ENCODE measurements at places on chromosomes 6 and 20.
A peak's percentile ranks its signal among the peaks of the same experiment; 100 is the strongest.

DNA sequence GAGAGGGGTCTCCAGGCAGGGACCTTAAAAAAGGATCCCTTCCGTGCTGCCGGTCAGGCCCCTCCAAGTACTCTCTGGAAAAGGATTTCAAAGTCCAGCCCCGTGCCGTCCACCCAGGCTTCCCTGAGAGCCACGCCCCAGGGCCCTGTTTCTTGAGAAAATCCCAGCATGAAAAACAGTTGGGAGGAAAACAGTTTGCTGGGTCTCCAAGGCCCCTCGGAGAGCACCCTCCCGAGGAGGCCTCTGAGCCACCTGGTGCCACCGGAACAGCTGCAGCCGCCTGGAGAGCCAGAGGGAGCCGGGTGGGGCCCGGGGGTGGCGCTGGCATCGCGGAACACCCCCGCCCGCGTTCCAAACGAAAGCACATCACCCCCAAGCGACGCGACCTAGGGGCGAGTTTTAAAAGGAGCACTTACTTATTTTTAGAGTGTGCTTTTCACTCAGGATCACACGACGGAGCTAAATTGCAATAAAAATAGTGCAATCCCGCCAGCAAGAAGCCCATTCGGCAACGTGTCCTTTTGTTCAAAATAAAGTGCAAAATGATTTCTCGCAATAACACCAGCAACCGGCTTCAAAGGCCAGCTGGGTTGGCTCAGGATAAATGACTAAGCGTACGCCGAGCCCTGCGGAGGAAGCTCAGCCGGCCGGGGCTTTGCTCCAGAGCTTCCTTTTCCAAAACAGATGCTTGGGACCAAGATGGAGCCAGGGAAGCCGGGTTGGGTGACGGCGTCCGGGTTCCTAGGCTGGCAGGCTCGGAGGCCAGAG lies 64.2 kb downstream of the YTHDF1 start:
- DNase-seq: no peak

DNA sequence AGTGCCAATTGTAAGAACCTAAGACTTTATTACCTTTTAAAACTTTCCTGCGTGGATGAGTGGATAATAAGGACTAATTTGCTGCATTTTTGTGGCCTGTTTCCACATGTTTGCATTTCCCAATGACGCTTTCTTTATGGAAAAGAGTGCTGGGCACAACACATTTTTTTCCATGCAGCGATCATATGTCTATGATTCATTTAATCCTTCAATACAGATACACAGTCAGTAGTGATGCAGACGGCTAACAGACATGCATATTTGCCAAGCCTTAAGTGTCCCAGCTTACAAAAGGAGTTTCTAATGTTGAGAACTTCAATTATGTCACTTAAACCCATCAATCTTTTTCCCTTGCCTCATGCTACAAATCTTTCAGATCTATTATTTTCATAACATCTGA lies 239.8 kb upstream of the PREP start:
- DNase-seq: no peak

GRCh38 chr6:17705428-17705777 lies 1.3 kb downstream of the NUP153 start:
- DNase-seq: no peak

- no peak for DNase-seq
These were observed 18.3 kb upstream of the WFDC9 start for GRCh38 chr20:45649312-45649863.

DNA sequence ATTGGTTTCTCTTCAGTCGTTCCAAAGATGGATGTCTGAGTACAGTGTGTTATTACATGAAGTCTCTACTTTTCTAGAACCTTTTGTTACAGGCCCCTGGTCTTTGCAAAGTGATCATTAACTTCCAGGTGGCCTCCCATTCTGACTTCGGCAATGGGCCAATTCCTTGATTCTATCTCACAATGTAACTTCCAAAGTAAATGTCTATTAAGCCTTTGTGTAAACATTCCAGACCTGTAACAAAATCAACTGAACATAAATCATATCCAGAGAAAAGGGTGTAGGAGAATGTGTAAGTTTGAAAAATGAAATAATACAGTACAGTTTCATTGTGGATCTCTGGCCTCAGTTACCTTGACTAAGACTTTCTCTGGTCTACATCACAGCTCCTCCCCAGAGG lies 187.8 kb upstream of the JAG1 start:
- no peak for DNase-seq

GRCh38 chr20:59365611-59366285 lies 65.3 kb downstream of the EDN3 start:
- DNase-seq: no peak

DNA sequence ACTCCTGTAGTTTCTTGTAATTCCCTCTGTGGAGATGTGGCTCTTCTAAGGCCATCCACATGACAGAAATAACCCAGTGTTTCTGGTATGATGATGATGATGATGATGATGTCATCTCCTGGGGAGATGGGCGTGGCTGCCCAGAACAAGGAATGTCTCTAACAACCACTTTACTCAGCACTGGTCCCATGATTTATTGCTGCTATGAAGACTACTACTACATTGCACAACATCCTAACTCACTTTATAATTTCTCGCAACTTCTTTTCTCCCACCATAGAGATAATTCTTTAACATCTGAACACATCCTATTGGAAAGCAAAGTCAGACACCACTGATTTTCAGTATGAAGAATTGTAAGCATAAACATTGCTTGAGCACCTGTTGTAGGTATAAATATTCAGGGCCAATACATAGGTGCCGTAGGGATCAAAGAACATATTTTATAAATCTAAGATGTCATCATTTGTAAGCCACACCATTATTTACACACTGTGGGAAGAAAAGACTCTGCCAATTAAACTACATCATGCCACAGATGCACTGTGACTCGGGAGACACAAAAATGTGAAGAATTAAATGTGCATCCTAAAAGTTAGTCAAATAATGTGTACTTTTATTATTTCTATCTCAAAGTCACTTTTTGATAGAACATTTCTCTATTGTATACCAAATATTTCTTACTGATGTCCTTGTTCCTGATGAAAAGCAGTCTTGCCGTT lies 6.4 kb downstream of the TPMT start:
- DNase-seq: no peak

DNA sequence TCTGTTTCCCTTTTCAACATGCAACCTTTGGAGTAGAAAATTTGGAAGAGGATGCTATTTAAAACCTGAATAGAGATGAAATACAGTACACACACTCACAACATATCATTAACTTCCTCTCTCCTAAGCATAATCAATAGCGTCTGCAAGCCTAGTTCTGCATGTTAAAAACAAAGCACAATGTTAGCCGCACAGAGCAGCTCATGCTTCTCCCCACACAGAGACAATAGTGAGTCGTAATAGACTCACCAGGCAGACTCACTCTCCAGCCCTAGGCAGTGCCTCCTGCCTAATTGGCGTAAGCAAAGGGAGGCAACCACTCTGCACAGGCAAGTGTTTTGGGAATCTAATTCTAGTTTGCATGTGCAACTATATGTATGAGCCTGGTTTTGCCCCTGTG lies 45.8 kb upstream of the ARID1B start:
- DNase-seq: no peak

- no peak for DNase-seq
These were observed 43.8 kb upstream of the AFDN start for GRCh38 chr6:167782698-167783517.

DNA sequence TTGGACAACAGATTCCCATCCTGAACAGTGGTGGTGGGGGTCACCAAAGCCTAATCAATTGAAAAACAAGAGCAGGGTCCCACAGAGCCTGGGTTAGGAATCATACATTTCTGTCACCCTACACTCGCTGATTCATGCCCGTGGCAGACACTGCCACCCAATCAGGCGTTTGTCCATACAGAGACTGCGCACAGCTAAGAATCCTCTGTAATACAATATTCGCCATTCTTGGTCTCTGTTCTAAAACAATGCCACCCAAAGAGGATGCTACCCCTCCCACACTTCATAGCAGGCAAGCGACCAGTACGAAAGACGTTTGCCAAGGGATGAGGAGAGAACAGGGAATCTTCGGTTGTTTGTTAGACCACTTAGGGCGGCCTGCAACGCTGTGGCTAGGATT lies 28.1 kb upstream of the SLC22A23 start:
- DNase-seq: no peak

DNA sequence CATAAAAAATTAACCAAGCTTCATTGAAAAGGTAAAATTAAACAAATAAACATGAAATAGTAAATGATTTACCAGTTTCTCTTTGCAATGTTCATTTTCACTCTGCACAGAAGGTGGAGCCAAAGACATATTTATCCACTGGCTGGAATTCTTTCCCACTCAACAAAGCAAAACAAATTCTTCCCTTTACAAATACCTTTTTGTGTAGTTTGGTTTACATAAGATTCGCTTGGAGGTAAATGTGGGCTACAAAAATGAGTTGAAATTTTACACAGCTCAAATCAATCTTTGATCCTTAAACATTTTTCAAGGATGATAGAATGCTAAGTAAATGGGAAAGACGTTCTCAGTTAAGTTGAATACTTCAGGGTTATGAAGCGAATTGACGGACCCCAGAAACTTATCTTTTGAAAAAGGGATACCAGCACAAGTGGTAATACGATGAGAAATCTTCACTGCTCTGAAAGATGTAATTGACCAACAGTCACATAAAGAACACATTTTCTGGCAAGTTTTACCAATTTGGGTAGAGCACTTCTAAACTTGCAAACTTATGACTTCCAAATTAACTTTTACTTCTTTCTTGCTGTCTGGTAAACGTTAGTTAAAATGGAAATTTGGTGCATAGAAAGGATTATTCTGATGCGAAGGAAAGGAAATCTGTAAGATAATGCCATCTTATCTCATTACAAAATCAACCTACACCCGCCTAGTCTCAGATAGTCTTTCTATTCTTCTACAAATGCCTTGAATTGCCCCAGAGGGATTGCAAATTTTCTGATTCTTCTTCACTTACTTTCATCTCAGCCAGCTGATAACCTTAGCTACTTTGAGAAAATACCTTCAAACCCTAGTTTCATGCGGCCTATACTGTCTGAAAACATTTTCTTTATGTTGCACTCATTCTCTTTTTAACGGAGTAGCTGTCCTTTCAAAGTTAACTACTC lies 4.7 kb upstream of the GJA1 start:
- DNase-seq: no peak

DNA sequence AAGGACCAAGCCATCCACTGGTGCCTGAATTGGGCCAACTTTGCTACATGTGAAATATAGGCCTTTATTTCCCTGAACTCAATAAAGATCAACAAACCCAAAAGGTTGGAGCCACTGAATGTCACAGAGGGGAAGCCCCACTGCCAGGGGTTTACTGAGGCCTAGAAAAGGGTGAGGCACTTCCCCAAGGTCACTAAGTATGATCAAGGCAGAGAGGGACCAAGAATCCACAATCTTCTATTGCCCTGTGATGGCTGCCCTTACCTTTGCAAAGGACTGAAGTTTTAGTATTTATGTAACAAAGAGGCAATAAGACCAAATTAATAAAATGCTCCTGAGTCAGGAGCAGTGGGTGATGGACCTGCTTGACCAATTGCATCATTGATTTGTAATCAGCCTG lies 18.0 kb downstream of the TREM1 start:
- DNase-seq: no peak

DNA sequence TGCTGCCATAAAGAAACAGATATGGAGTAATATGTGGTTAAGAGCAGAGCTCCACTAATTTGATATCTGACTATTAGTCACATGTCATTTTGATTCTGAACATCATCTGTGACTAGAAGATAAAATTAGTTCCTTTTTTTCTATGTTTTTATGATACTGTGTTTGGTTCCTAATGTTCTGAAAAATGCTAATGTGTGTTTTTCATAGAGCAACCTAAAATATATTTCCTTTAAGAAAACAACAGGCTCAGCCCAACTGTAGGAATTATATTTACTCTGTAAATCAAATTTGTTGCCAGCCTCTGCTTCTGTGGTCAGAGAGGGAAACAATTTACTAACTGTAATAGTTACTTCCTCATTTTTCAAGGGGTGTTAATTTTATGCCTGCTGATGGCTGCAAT lies 33.3 kb upstream of the TXLNB start:
- DNase-seq: no peak

DNA sequence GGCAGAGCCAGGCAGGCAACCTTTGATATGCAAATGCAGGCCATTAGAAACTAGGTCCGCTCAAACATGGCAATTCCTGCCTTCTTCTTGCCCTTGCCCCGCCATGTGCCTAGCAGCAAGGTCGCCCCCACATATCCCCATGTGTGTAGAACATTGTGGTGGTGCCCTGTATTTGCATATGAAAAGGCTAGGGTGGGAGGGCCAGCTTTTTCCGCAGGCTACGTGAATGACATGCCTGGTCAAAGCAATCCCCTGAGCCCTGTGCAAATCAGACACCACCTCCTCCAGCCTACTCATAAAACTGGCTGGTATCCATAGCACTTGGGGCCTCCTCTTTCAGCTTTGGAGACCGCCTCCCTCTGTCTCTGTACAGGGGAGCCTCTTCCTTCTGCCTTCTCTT lies 31.6 kb downstream of the GSTA2 start:
- no peak for DNase-seq

- peak; percentile 75 for DNase-seq
These were observed 2.0 kb downstream of the CEBPB start for GRCh38 chr20:50192364-50193198.

DNA sequence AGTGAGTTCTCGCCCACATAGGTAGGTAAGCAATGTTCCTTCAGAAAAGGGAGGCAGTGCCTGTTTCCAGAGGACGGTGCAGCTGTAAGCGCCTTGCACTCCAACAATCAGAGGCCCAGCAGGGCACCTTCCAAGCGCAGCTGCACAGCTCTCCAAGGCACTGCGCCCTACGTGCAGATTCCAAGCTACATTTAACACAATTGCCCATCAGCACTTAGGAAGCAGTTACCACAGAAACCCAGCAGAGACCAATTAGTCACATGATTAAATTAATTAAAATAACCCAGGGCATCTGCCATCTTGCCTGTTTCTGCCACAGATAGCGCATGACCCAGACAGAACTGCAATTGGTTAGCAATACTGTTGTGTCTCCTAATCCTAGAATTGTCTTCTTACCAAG lies 65.5 kb downstream of the SOBP start:
- DNase-seq: no peak

GRCh38 chr6:28868873-28869272 lies 54.9 kb downstream of the TRIM27 start:
- DNase-seq: no peak

DNA sequence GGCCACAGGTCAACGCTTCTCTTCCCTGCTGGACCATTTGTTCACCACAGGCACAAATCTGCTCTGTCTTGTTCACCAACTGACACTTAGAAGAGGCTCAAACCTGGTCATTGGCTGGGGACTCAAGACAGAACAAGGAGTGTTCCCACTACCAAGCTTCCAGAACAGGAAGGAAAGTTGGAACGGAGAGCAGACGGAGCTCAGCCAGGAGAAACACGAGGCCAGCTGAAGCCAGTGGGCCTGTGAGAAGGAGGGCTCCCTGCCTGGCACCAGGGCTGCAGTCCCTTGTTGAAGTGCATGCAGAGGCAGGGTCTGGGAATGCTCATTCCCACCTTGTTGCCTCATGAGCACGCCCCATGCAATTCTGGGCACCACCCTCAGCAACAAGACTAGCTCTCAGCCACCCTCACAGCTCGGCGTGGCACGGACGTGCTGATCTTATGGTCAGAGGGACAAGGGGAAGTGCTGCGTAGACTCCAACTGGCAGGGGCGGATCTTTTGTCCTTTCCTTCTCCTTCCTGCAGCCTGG lies 236.6 kb upstream of the QKI start:
- DNase-seq: no peak

GRCh38 chr20:10946124-10946880 lies 272.5 kb upstream of the JAG1 start:
- no peak for DNase-seq
